T-cell (primary cell): ENCODE measurements at places on chromosomes 2 and 18. TPM values are rescaled to one million over a fixed set of nuclear protein-coding genes. Genes with fewer than 3 reads are reported as not detected.

HOXD10 gene
- not detected for total RNA-seq

NTSR2 gene
- total RNA-seq: not detected

- H3K4me3 ChIP-seq: no peak overlapping the region
- peaks cover 12% of the 10 kb centered on the region for H3K36me3 ChIP-seq
- DNase-seq: no peak
- no peaks in the 10 kb centered on the region for H3K4me1 ChIP-seq
- no peaks in the 10 kb centered on the region for H3K27me3 ChIP-seq
Measured at GRCh38 chr2:6970551-6970950, 53.3 kb downstream of the RNF144A start.

DNA sequence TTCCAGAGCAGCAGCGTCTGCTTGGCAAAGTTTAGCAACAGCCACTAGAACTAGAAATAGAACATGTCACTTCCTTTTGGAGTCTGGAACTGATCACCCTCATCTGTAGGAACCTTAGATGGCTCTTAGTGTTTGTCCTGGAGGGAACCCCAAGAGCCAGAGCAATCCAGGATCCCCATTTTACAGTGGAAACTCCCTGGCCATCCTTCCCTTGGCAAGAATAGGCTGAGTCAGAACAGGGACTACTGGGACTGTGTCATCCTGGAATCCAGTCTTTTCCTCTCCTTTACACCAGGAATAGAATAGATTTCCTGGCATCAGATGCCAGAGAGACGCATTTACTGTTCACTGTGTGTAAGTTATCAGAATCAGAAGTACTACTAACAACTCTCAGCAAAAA is 33.2 kb upstream of the GRHL1 start:
- H3K4me3 ChIP-seq: no peak overlapping the region
- no peaks in the 10 kb centered on the region for H3K4me1 ChIP-seq
- H3K27me3 ChIP-seq: no peaks in the 10 kb centered on the region
- peaks cover 3% of the 10 kb centered on the region for H3K36me3 ChIP-seq
- DNase-seq: no peak

DNA sequence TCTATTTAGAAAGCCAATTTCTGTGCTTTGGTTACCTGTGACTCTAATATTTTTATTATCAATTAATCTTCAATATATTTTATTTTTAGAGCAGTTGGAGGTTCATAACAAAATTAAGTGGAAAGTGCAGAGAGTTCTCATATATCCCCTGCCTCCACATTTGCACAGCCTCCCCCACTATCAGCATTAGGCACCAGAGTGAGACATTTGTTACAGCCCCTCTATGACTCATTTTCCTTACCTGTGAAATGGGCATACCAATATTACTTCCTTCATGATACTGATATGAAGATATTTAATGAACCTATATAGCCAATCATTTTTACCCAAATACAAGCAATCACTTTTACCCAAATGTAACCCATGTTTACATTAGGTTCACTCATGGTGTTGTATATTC is 34.0 kb upstream of the CYTIP start:
- no peak for DNase-seq
- no peaks in the 10 kb centered on the region for H3K27me3 ChIP-seq
- no peaks in the 10 kb centered on the region for H3K36me3 ChIP-seq
- no peak overlapping the region for H3K4me3 ChIP-seq
- H3K27ac ChIP-seq: no peak overlapping the region

GRCh38 chr2:219331560-219332213 is 857 bp downstream of the RESP18 start:
- H3K27ac ChIP-seq: no peak overlapping the region
- H3K36me3 ChIP-seq: no peaks in the 10 kb centered on the region
- no peak for DNase-seq
- H3K4me1 ChIP-seq: no peaks in the 10 kb centered on the region

GRCh38 chr2:126699018-126699417 is 43.1 kb downstream of the GYPC start:
- H3K4me1 ChIP-seq: no peaks in the 10 kb centered on the region
- H3K4me3 ChIP-seq: no peak overlapping the region
- peaks cover 37% of the 10 kb centered on the region for H3K36me3 ChIP-seq
- no peaks in the 10 kb centered on the region for H3K27me3 ChIP-seq
- H3K27ac ChIP-seq: no peak overlapping the region
